ENCODE measurements at places on chromosomes 2 and 18. TPM values are rescaled to one million over a fixed set of nuclear protein-coding genes. Genes with fewer than 3 reads are reported as not detected.

DNA sequence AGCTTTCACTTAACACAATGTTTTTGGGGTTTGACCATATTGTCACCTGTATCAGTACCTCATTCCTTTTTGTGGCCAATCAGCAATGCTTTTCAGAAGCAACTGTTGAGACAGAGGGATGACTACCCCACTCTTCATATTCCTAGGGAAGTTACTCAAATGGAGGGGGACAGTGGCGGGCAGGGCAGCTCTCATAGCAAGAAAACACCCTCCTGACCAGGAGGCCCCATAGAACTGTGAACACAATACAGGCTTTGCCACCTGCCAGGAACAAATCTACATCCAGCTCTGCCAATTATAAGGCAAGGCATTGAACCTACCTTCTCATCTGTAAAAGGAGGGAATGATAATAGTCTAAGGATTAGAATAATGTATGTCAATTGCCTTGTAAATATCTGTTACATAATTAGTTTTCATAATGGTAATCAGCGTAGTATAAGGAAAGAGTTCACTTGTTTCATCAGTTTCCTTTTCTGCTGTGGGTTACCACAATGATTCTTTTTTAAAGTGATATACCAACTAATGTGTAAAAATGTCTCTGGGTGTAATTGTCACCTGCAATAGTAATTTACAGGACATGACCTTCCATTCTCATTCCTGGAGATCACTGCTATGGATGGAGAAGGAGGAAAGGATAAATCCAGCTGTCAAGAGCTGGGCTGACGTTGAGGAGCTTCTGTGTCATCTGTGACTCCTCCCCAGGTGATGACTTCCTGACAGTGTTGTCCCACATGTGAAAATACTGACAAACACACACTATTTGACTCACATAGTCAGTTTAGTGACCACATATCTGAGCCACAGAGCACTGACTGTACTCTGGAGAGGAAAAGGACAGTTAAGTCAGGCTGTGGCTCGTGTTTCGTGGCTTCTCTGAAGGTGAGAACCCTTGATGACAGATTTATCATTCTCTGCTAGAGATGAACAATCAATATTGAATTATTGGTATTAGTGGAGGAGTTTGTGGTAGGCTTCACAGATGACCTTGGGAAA, 13.5 kb downstream of the ALPK2 start:
- no peak for DNase-seq

GRCh38 chr2:169247211-169247610, 115.1 kb downstream of the LRP2 start:
- DNase-seq: no peak

DNA sequence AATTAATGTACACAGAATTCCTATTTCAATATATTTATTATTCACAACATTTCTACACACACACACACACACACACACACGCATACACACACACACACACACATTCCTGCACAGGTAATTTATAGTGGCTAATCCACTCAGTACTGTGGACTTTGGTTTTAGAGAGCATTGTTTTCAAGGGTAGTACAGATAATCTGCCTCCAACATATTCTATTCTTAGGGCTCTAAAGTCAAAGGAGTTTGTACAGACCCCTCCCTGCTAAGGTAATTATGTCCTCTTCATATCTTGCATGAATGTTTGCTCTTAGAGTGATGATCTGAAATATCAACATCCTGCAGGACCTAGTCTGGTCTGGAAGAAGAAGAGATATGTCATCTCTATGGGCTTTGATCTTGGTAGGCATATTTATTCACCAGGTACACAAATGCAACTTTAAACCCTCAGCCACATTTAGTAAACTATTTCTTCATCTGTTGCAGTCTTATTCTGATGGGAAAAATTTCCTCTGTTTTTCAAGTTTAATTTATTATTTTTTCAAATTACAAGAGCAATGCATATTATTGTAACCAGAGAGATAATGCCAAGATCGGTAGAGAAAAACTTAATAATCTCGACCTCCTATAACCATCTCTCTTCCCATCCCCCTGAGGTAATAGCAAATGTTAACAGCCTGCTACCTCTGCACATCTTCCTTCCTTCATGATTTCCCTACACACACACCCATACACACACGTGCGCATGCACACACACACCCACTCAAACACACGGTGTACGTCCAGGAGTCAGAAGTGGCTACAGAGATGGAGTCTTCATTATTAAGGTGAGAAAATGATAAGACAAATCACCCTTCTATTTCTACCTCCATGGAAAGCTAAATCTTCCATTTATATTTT, 18.3 kb upstream of the POLE4 start:
- DNase-seq: no peak

DNA sequence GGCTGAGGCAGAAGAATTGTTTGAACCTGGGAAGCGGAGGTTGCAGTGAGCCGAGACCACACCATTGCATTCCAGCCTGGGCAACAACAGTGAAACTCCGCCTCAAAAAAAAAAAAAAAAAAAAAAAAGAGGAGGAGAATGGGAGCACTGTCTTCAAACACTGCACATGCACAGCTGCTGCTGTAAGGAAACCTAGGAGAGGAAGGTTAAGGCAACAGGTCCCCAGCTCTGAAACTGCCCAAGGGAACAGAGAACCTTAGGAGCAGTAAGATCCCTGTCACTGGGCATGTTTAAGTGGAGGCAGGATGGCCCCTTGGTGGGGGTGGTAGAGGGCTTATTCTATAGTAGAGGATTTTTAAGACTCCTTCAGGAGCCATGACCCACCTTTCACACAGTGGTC, 111.2 kb downstream of the CLIP4 start:
- no peak for DNase-seq

- no peak for DNase-seq
These were observed 72.1 kb downstream of the ASB1 start for GRCh38 chr2:238498691-238499295.

GRCh38 chr18:59132810-59133465, 6.7 kb upstream of the SEC11C start:
- DNase-seq: no peak

GRCh38 chr2:216527600-216527999, 29.0 kb downstream of the RPL37A start:
- no peak for DNase-seq

SPATA3 gene
- total RNA-seq: not detected

SPTBN1 gene
- 141 TPM for total RNA-seq

TMEM163 gene
- 0.14 TPM for total RNA-seq

RGPD4 gene
- not detected for total RNA-seq

CNTNAP5 gene
- 0.04 TPM for total RNA-seq

HRH4 gene
- total RNA-seq: not detected
